Esophagus muscularis mucosa (tissue), 4 donors: ENCODE measurements at places on chromosomes 1 and 21. TPM values are rescaled to one million over a fixed set of nuclear protein-coding genes. Genes with fewer than 3 reads are reported as not detected.

URB1 gene
- total RNA-seq: 23.2 TPM

DNA sequence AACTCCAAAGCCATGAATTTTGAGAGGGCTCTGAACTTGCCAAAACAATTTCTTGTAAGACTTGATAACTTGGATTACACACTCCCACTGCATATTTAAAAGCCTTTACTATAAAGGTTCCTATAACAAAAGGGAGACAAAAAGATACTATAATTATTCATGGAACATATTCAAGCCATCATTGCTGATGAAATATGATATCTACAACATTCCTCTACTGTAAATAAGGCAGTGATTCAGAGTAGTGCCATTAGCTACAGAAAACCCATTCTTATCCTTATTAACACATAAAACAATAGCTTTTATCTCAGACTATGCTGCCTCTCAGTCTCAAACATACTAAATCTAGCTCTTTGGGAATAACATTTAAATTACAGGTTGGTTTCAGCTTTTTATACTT, 675.5 kb upstream of the CXADR start:
- no peak overlapping the region for H3K4me3 ChIP-seq
- no peak overlapping the region for H3K27ac ChIP-seq
- H3K27me3 ChIP-seq: no peaks in the 10 kb centered on the region
- peaks cover 25% of the 10 kb centered on the region for H3K4me1 ChIP-seq
- no peaks in the 10 kb centered on the region for H3K36me3 ChIP-seq
- DNase-seq: no peak

GRCh38 chr1:31657972-31658510, 13.4 kb upstream of the PEF1 start:
- H3K4me3 ChIP-seq: no peak overlapping the region
- no peaks in the 10 kb centered on the region for H3K4me1 ChIP-seq

RBM34 gene
- total RNA-seq: 57.2 TPM

GRCh38 chr1:244664353-244664752, 11.4 kb downstream of the DESI2 start:
- H3K4me3 ChIP-seq: no peak overlapping the region
- H3K36me3 ChIP-seq: no peaks in the 10 kb centered on the region
- DNase-seq: no peak
- no peaks in the 10 kb centered on the region for H3K27me3 ChIP-seq
- H3K27ac ChIP-seq: no peak overlapping the region

DNA sequence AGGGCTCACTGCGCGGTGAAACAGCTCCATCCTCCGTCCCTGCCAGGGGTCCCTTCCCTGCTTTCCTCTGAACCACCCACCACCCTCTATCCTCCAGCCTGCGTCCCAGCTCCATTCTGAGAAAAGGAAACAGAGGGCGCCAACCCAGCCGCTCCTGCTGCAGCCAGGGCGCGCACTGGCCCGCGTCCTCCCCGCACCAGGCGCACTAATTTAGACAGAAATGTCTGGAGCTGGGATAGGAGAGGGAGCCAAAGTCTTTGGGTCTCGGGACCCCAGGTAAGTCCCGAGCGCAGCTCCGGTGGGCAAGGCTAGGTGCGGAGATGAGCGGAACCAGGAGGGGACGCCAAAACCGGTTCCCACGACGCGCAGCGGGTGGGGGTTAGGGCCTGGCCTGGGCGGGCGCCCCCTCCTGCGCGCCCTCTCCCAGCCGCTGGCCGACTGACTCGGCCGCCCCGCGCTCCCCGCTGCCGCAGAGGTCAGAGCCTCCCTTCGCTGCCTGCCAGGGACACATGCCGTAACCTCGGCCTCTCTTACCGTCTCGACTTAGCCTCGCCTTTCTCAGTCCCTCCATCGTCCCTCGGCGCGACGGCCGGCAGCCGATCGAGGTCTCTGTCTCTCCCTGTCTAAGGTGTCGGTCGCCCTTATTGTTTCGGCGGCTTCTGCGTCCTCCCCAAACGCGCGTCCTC, 2.0 kb downstream of the CAMK2N1 start:
- DNase-seq: no peak
- peaks cover 30% of the 10 kb centered on the region for H3K27me3 ChIP-seq
- H3K36me3 ChIP-seq: no peaks in the 10 kb centered on the region
- peaks cover 54% of the 10 kb centered on the region for H3K4me1 ChIP-seq
